Dermis microvascular lymphatic vessel endothelial cell (primary cell): ENCODE measurements at places on chromosomes 11 and 22. TPM values are rescaled to one million over a fixed set of nuclear protein-coding genes. Genes with fewer than 3 reads are reported as not detected.

Gene UBQLN3
- total RNA-seq, result not detected in 2 replicates

Gene INS
- not detected in 2 replicates for total RNA-seq

Gene GCAT
- total RNA-seq, result 16.9 and 24.6 TPM in 2 replicates

Gene SMTNL1
- not detected in 2 replicates for total RNA-seq

Gene KCNQ1
- total RNA-seq, result under 0.01 and 0.13 TPM in 2 replicates

Gene GAS2
- total RNA-seq, result 0.51 and 0.63 TPM in 2 replicates

Gene CLCF1
- total RNA-seq, result 1.7 and 2.4 TPM in 2 replicates

Gene LMO2
- total RNA-seq, result 47.6 and 50.8 TPM in 2 replicates

Gene SOX10
- not detected in 2 replicates for total RNA-seq

Gene NXF1
- 9.5 and 18.1 TPM in 2 replicates for total RNA-seq

Gene NLRP6
- total RNA-seq, result not detected in 2 replicates

Gene CABP7
- total RNA-seq, result not detected in 2 replicates

Gene MMP27
- not detected in 2 replicates for total RNA-seq

Gene MCAM
- total RNA-seq, result 133 and 200 TPM in 2 replicates

Gene KRTAP5-10
- total RNA-seq, result not detected in 2 replicates

Gene TEX12
- not detected in 2 replicates for total RNA-seq

Gene ALKBH8
- total RNA-seq, result 4.6 and 6.4 TPM in 2 replicates

Gene FGF4
- total RNA-seq, result not detected in 2 replicates

Gene KCNC1
- total RNA-seq, result not detected in 2 replicates

Gene OSBP
- total RNA-seq, result 37.1 and 62.6 TPM in 2 replicates

Gene SGSM1
- total RNA-seq, result 4.1 and 9.2 TPM in 2 replicates

Gene TRIM34
- total RNA-seq, result 8.0 and 8.1 TPM in 2 replicates

Gene C1QTNF5
- total RNA-seq, result 47.6 and 121 TPM in 2 replicates

Gene KIAA1671
- total RNA-seq, result 34.8 and 40.0 TPM in 2 replicates

Gene SAA4
- total RNA-seq, result not detected in 2 replicates

Gene SSH3
- total RNA-seq, result 7.2 and 11.5 TPM in 2 replicates

Gene CD59
- total RNA-seq, result 669 and 765 TPM in 2 replicates

Gene OR52A1
- not detected in 2 replicates for total RNA-seq

Gene PATE2
- 0.13 TPM in 1 of 2 replicates, not detected in the other for total RNA-seq

Gene RIBC2
- 0.25 and 0.39 TPM in 2 replicates for total RNA-seq

Gene LGR4
- 1.2 and 2.7 TPM in 2 replicates for total RNA-seq

Gene USP2
- total RNA-seq, result 0.13 and 0.25 TPM in 2 replicates

Gene CARD10
- total RNA-seq, result 47.9 and 55.6 TPM in 2 replicates

Gene IGSF9B
- not detected in 2 replicates for total RNA-seq

Gene NCR3LG1
- total RNA-seq, result 0.38 and 0.51 TPM in 2 replicates

Gene ALG9
- total RNA-seq, result 19.5 and 20.7 TPM in 2 replicates
